ENCODE measurements at places on chromosomes 12 and 14.

GRCh38 chr14:69331206-69331605, 66.9 kb downstream of the ERH start:
- DNase-seq: no peak

GRCh38 chr12:49793620-49794019, 34.6 kb downstream of the NCKAP5L start:
- no peak for DNase-seq

DNA sequence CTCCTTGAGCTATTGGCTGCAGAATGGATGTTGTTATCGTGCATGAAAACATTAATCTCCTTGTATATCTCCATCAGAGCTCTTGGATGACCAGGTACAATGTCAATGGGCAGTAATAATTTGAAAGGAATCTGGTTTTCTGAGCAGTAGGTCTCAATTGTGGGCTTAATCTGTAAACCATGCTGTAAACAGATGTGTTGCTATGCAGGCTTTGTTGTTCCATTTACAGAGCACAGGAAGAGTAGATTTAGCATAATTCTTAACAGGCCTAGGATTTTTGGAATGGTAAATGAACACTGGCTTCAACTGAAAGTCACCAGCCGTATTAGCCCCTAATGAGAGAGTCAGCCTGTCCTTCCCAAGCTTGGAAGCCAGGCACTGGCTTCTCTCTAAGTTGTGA, 50.4 kb downstream of the ATG14 start:
- DNase-seq: no peak

- DNase-seq: no peak
These were observed 128.2 kb downstream of the TMEM117 start for GRCh38 chr12:43964033-43964432.

DNA sequence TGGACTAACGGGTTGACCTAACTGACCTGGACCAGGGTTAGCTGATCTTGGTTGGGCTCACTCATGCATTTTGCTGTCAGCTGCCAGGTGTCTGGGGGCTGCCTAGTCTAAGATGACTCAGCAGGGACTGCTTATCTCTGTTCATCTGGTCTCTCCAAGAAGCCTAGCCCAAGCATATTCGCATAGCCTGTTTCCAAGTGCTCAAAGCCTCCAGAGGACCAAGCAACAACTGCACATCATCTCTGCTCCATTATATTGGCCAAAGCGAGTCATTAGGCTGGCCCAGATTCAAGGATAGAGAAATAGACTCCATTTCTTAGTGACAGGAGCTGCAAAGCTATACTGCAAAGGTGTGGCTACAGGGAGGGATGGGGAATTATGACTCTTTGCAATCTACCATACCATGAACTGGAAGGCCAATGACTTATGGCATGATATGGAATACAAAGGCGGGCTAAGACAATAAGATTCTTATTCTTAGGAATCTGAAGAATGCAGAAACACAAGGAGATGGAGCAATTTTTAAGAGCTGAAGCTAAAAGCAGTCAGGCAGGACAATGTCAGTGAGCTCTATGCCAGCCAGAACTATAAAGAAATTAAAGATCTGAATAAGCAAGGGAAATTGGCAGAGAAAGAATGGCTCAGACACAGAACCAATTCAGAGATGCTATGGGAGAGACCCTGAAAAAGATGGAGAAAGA, 194.6 kb upstream of the FSCB start:
- no peak for DNase-seq

DNA sequence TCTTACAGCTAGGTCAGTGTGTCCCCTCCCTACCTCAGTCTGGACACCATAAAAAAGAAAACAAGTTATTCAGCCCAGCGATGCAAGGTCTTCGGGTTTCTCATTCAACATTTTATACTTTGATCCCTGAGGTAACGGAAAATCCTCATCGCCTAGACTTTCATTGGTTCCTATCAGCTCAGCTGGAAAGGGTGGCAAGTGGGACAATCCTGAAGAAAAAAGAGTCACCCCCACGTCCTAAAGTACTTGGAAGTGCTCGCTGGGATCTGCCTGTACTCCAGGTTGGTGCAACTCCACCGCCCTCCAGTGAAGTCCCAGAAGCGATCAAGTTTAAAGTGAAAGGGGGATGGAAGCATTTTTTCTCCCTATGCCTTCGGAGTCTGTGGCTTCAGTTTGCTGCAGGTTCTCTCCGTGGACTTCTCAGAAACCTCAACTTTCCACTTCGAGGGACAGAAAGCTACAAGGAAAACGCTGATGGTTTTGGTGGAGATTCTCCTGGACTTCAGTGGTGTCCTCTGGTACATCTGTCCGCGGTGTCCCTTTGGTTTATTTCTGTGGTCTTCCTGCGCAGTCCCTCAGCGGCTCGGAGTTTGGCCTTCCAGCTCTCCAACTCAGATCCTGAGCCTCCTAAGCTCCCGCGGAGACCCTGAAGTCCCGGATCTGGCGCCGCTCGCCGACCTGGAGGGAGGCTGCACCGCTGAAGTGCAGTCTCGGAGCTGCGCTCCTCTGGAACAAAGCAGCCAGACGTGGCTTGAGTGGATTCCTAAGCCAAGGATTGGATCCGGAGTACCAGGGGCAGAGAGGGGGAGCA, 1.8 kb upstream of the LRFN5 start:
- no peak for DNase-seq

- DNase-seq: no peak
These were observed 4.5 kb upstream of the LTBP2 start for GRCh38 chr14:74616507-74616906.

DNA sequence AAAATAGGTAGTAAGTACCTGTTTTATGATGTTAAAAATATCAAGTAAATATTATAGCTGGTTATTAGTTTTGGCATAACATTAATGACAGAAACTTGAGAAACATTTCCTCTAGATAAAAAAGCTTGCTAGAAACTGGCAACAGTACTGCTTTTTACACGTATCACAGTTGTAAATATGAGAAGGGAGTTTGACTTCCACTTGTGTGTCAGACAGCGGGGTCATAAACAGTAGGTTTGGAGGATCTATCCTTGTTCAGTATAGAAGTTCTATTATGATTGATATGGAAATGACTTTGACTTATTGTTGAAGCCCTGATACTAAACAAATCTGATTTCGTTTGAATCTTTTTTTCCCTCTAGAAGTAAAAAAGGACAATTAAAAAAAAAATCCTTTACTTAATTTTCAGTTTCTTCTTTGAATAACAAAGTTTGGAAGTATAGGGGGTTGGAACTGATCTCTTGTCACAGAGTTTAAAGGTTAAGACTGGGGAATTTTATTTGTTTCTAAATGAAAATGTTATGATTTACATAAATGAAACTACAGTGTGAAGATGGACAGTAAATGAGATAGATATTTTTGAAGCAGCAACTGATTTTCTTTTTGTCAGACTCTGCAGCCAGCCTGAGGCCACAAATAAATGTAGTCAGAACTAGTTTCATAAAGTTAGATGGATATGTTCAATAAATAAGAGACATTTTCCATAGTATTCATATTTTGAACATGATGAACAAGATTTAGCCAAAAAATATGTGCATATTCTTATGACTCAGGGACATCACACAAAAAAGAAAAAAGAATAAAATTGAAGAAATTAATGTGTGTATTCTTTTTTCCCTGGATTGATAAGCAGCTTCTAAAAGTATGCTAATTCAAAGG, 50.1 kb downstream of the WNK1 start:
- DNase-seq: no peak
